ENCODE measurements at places on chromosomes 11 and 22. TPM values are rescaled to one million over a fixed set of nuclear protein-coding genes. Genes with fewer than 3 reads are reported as not detected.
A peak's percentile ranks its signal among the peaks of the same experiment; 100 is the strongest.

The SCUBE2 gene
- 0.97 TPM for total RNA-seq

The WBP2NL gene
- total RNA-seq, result 0.32 TPM

The RTN4R gene
- total RNA-seq, result 1.3 TPM

The CLDN5 gene
- total RNA-seq, result not detected

GRCh38 chr22:48821727-48822126 is 1005.9 kb downstream of the BRD1 start:
- no peak for DNase-seq

DNA sequence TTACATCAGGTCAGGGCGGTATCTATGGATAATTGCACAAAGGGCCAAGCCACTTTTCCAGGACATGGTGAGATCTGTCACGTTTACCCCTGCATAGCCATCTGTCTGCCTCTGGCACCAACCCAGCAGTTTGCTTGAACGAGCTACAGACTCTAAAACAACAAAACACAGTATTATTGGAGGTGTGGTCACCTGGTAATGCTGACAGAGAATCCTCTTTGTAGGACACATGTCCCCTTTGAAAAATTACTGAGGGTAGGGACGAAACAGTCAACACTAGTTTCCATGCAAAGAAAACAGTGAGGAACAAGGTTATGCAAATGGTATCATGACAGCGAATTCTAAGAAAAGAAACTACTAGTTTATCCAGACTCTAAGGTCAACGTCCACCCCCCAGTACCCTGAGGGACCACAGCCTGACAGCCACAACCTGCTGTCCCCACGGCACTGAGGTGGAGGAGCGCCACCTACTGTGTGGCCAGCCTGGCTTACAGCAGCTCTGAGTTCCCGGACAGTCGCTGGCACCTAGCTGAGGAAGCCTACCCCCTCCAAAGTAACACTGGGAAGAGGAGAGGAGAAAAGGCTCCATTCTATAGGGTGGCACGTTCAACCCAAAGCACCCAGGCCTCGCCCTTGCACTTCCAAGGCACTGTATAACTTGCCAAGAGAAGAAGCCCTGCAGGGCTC is 117.4 kb upstream of the BID start:
- no peak for DNase-seq

GRCh38 chr22:20418211-20418788 is 19.3 kb downstream of the SCARF2 start:
- peak; percentile 86 for DNase-seq

All from fibroblast of villous mesenchyme (primary cell).